Activated naive CD4-positive, alpha-beta T cell (primary cell): ENCODE measurements at places on chromosomes 6 and 20.

DNA sequence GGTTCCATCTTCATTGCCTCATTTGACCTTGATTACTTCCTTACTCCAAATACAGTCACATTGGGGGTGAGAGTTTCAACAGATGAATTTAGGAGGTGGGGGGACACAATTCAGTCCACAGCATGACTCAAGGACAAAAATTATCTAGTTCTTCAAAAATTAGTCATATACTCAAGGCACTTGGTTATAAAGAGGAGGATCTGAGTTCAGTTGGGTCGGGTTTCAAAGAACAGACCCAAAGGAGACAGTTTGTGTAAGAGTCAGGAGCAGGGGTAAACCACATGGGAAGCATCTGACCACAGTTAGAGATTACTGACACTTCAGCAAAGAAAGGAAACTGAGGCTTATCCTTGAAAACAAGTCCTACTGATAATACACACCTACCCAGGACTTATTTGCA lies 138.0 kb downstream of the TBC1D7 start:
- DNase-seq = no peak

DNA sequence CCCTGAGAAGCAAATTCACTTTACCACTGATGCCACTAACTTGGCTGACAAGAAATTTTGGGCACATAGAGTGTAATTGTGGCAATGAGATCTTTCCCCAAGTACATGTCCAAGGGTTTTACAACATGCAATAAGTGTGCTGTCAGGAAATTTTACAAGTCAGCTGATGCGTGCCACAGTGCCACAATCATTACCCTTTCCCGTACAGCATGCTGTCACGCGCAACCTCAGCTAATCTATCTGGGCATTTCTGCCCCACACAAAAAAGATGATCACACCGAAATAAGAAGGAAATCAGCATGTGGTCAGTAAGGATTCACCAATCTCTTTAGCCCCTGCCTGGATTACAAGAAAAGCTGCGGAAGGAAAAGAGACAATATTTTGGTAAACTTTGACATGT lies 163.6 kb upstream of the PREP start:
- DNase-seq = no peak

- DNase-seq = no peak
Measured at GRCh38 chr6:79307321-79308036, 73.0 kb upstream of the HMGN3 start.

DNA sequence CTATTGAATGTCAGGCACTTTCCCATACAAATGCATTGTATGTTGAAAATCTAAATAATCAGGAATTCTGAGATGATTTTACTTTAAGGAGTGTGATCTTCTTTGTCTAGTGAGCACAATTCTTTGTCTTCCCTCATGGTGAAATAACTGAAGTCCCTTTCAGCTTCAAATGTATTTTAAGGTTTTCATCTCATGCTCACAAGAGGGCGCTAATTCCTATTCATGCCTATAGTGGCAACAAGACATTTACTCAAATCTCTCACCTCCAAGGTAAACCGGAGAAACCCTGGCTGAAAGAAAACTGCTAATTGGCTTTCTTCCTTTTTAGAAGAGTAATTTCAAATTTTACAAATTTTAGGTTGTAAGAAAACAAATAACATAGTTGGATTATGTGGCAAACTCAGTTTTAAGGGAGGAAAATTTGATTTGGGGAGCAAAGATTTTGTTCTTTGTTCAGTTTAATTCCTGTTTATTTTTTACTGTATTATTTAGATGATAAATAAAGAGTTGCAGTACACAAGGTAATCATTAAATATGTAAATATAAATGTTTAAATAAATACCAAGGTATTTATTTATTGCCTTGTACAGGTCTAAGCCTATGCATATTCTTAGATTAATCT lies 69.1 kb downstream of the SLC35F1 start:
- no peak for DNase-seq

DNA sequence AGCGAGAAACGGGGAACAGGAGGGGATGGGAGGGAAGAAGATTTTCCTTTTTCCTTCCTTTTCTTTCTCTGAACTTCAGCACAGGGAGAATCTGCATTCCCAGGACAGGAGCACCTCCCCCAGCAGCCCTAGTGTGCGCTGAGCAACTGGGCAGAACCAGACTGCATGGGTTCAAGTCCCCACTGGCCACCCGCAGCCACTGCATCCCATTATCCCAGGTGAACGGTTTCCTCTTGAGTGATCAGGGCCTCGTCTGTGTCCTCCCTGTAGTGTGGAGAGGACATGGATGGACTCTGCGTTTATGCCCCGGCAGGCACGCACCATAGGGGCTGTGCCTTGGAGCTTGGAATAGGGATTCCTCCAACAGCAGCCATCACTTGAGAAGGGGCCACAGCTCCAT lies 53.0 kb downstream of the ANKRD60 start:
- DNase-seq = no peak

GRCh38 chr6:124958759-124959354 lies 3.4 kb upstream of the RNF217 start:
- no peak for DNase-seq

GRCh38 chr20:11231742-11232648 lies 558.2 kb upstream of the JAG1 start:
- no peak for DNase-seq

DNA sequence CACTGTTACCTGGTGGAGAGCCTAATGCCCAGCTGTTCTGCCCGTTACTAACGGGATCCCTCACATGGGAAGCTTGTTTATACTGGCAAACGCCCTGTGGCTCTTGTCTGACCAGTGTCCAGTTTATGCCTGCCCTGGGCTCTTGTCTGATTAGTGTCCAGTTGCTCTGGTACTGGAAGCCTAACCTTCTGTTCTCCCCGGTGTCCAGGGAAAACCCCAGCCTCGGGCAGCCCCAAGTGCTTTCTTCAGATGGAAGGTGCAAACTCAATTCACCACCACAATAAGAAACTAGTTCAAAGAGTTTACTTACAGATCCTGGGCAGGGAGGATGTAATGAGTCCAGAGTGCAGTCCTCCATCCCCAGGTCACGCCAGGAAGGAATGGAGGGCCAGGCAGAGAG lies 148.4 kb downstream of the TBXT start:
- no peak for DNase-seq

GRCh38 chr20:4573564-4574355 lies 147.9 kb upstream of the PRND start:
- DNase-seq = no peak

DNA sequence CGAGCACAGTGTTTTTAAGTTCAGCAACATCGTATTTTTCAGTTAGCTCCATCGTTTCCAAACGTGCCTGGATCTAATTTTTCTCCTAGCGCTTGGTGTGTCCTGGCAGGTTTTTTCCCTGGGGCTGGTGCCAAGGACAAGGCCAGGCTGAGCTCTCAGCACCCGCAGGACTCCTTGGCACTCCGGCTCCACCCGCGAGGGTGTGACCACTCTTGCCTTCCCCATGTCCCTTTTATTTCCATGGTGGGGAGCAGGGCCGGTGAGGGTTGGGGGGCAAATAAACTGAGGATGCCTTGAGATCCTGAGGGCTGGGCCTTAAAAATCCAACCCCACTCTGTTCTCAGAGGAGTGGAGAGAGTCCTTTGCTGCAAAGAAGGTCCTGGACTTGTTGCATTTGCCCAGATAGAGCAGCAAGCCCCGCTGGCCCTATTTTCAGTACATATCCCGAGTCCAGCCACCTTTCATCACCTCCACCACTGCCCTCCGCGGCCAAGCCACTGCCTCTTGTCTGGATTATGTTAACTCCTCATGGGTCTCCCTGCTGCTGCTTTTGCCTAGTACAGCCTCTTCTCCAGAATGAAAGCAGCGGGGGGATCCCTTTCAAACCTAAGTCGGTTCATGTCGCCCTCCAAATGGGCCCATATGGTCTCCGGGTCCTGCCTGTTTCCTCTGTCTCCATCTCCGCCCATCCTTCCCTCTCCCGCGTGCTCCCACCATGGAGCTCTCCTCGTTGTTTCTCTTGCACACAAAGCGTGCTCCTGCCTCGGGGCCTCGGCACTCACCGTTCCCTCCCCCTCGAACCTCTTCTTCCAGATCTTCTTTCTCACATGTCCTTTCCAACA lies 4.5 kb upstream of the RAB44 start:
- no peak for DNase-seq

DNA sequence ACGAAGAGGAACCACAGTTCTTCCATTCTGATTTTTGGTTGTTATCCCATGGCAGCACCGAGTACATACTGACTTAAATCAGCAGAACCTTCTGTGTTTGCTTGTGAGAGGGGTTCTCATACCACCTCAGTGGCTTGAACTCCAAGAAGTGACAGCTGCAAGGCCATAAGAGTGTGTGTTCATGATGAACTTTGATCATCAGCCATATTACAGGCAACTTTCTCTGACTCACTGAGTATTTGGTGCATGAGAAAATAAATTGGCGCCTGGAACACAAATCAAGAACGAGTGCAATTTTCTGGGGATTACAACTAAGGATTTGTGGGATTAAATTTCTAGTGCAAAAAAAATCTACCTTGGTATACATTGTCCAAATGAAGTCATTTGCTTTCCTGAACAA lies 68.9 kb downstream of the CYP39A1 start:
- DNase-seq = no peak

DNA sequence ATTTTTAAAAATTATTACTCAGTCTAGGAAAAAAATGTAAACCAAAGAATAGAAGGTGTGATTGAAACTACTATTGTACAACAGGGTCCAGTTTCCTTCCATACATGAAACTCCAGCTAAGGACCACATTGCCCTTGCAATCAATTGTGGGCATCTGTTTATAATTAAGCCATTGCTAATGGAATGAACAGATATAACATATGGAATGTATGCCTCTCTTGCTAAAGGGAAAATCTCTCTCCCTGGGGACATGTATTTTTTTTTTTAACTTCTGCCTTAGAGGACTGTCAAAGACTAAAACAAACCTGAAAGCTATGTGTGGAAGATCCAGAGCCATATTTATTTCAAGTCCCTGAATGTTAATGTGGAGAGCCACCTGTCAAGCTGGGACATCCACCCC lies 336.8 kb upstream of the MANEA start:
- no peak for DNase-seq

GRCh38 chr20:23200413-23200812 lies 114.3 kb upstream of the CD93 start:
- DNase-seq = no peak

DNA sequence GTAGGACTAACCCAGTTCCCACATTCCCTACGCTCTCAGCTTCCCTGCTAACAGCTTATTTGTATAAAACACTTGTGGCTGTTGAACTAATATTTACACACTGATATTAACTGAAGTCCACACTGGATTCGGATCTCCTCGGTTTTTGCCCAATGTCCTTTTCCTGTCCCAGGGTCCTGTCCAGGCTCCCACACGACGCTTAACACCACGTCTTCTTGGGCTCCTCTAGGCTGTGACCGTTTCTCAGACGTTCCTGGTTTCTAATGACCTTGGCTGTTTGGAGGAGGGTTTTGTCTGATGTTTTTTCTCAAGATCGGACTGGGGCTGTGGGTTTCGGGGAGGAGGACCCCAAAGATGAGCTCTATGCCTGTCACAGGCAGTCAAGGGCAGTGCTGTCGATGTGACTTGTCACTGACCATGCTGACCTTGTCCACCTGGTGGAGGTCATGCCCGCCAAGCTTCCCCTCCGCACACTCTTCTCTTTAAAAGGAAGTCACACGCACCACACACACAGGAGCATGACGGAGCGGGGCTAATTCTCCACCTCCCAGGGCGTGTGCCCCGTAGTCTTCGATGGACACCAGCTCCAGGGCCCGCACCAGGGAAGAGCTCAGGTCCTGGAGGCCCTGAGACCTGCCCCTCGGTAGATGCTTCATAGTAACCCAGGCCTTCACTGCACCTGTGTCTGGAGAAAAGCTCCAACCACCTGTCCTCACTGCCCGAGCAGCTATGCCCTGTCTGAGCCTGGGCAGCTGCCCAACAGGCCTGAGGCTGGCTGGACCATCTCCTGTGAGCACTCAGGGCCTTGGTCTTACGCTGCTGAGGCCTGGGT lies 72.0 kb downstream of the TTLL2 start:
- no peak for DNase-seq

DNA sequence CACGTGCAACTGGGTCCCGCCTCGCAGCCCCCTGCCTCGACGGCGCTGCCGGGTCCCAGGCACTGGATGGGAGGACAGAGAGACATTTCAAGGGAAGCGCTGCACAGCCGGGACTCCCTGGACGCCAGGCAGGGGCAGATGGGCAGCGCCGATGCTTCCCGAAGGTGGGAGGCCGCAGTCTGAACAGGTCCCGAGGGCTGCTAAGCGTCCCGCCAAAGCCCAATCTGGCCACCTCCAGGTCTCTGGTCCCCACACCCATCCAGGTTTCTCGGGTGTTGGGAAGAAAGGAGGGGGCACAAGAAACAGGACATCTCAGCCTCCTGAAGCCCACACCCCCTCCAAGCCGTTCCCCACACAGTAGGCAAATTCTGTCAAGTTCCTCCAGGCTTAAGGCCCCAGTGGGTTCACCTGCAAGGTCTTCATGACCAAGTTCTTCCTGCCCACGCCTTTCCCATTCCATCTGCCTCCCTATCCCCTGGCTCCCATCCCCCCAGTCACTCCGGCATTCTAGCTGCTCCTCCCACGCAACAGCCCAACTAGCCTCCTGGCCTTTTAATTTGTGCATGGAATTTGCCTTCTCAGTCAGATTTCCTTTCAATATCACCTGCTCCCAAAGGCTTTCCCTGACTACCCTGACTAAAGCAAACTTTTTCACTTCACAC lies 5.4 kb upstream of the CPXM1 start:
- no peak for DNase-seq

DNA sequence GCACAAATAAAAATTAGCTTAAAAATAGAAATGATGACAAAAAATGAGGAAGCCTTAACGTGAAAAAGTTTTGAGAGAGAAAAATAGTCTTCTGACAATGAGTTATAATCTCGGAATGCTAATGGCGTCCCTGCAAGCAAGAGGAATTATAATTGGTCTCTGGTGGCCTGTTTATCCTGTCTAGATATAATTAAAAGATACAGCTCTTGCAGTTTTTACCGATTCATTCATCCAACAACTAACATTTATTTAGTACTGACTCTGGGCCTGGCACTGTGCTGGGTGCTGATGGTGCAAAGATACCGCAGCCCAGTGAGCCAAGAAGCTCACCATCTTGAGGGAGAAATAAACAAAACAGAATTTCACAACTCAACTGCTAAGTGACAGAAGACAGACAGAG lies 31.6 kb upstream of the ANKRD60 start:
- DNase-seq = no peak

GRCh38 chr6:5153186-5153585 lies 68.0 kb downstream of the PPP1R3G start:
- no peak for DNase-seq

GRCh38 chr6:11179419-11180202 lies 52.9 kb downstream of the NEDD9 start:
- DNase-seq = no peak

GRCh38 chr6:154857529-154857928 lies 124.3 kb downstream of the SCAF8 start:
- no peak for DNase-seq

DNA sequence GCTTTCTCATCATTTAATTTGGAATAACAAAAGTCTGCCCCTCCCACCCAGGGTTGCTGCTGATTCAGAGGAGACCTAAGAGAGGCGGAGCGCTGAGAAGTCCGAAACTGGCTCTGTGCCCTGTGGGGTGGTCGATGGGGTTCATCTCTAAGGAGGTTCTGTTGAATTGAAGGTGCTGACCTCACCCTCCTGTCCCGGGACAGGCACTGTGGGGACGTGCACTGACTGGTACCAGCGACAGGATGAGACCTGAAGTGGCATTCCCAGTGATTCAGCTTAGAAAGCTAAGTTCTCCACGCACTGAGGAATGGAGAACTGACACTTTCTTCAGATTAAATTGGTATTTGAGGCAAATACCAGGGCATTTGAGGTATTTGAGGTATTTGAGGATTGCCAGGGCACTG lies 1.3 kb downstream of the GUCA1B start:
- no peak for DNase-seq

- no peak for DNase-seq
Measured at GRCh38 chr20:856361-856775, 22.9 kb downstream of the FAM110A start.
